ENCODE measurements at places on chromosomes 5 and 9. TPM values are rescaled to one million over a fixed set of nuclear protein-coding genes. Genes with fewer than 3 reads are reported as not detected.

Gene TMEM250
- 48.3 TPM for total RNA-seq

Gene HRH2
- 3.3 TPM for total RNA-seq

Gene SMIM27
- 12.2 TPM for total RNA-seq

DNA sequence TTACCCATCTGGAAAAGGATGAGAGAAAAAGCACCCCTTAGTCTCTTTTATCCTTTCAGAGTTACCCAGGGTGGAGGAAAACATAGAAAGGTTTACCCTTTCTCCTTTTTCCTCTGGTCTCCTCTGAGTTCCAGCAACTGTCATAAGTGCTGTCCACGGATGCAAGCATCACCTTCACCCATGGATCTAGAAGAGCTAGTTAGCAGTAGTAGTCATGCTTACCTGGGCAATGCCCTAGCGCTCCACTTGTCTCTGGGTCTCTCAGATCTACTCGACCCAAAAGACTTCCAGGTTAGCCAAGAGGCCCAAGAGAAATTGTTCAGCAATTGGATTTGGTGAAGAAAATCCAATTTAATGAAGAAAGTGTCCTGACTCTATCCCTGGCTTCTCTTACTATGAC, 656.2 kb upstream of the PTPRD start:
- DNase-seq: no peak

DNA sequence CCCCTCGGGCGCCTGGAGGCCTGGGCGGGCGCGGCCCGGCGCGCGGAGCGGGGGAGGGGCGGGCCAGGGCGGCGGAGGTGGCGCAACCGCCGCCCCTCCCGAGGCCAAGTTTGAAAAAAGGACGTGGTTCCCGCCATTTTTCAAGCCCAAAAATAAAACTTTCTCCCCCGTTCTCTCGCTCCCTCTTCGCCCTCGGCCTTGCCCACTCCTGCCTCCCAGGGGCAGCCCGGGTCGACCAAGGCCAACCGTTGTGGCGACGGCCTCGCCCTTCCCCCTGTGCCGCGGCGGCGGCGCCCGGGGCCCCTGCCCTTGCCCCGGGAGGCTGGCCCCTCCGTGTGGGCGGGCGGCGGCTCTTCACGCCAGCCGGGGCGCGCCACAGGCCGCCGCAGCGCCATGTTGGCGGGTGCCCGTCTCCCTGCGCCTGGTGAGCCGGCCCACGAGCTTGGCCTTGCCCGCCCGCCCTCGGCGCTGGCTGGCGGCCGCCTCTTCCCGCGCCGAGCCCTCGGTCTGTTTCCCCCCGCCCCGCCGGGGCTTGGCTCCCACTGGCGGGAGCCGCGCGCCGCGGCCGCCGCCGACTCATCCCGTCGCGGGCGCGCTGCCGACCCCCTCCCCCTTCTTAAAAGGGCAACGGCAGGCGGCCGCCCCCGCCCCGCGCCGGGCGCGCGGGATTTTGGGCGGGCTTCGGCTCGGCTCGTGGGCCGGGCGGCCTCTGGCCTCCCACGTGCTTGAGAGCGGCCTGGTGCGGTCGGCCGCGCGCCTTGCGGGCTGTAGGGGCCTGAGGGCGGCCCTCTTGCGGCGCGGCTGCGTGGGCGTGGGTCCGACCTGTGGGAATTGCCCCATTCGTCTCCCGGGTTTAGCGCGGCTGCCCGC, 1.3 kb downstream of the ANP32B start:
- peak; percentile 34 for DNase-seq

DNA sequence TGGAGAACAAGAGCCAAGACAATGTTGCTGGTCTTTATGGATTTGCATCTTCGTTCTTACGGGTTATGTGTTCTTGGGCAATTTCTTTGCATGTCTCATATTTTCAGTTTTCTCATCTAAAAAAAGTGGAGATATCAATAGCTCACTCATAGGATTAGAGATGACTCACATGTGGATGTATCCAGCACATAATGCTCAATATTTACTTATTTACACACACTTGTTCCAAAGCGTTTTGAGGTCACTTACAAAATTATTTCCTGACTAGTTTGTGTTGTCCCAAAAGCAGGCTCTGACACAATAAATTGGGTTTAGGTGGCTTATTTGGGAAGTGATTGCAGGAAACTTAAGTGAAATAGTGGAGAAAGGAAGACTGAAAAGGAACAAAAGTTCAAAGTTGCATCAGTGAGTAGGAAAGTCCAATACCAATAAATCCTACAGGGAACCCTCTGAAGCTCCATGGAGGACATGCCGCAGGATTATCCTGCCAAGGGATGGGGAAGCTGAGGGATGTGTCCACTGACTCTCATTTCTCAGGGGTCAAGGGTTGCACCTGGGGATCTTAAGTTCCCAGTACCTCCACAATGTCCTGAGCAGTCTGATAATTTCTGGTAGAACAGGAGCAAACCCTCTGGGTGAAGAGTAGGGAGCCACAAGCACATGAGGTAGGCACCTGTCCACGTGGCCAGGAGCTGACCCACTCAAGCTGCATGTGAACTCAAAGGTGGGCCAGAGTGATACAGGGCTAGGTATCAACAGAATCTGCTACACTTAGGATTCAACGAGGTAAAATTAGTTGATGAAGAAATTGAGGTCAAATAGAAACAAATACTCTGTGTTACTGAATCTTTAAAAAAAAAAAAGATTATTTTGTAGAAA, 37.4 kb upstream of the SLC44A1 start:
- DNase-seq: no peak

GRCh38 chr5:1767524-1768282, 31.9 kb downstream of the MRPL36 start:
- DNase-seq: no peak

DNA sequence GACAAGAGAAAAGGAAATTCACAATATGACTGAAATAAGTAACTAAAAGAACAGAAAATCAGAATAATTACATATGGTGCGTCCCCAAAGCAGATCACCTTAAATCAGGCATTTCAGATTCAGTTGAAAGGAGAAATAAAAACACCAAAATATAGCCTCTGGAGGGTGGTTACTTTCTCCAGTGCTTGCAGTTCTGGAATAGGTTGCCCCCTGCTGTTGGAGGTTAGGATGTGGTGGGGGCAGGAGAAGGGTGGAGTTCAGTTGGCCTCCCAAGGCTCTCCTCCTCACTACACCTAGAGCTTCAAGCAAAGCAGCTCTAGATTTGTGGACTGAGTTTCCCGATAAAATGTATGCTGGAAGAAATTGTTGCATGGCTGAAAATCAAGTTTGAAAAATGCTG, 338.2 kb upstream of the TLE4 start:
- DNase-seq: peak; percentile 77

GRCh38 chr9:132182314-132183091, 20.6 kb downstream of the NTNG2 start:
- DNase-seq: no peak

DNA sequence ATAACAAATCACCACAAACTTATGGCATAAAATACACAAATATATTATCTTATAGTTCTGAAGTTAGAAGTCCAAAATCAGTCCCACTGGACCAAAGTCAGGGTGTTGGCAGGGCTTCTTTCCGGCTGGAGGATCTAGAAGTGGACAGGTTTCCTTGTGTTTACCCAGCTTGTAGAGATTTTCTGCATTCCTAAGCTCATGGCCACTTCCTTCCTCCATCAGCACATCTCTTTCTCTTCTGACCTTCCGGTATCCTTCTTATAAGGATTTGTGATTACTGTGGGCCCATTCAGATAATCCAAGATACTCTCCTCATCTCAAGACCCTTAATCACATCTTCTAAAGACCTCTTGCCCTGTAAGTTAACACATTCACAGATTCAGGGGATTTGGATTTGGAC, 97.6 kb downstream of the RAB3C start:
- DNase-seq: no peak

GRCh38 chr9:695252-695651, 146.2 kb upstream of the DMRT1 start:
- DNase-seq: no peak

GRCh38 chr9:113011911-113012381, at the start of gene ZNF883:
Gene ZNF883 (minus strand): TSS chr9:113012192.
- peak; percentile 82 for DNase-seq

All from H9 (cell line).